ENCODE measurements at places on chromosomes 12 and 14. TPM values are rescaled to one million over a fixed set of nuclear protein-coding genes. Genes with fewer than 3 reads are reported as not detected.

GRCh38 chr12:59936534-59936933 is 340.7 kb downstream of the SLC16A7 start:
- no peak for DNase-seq

DNA sequence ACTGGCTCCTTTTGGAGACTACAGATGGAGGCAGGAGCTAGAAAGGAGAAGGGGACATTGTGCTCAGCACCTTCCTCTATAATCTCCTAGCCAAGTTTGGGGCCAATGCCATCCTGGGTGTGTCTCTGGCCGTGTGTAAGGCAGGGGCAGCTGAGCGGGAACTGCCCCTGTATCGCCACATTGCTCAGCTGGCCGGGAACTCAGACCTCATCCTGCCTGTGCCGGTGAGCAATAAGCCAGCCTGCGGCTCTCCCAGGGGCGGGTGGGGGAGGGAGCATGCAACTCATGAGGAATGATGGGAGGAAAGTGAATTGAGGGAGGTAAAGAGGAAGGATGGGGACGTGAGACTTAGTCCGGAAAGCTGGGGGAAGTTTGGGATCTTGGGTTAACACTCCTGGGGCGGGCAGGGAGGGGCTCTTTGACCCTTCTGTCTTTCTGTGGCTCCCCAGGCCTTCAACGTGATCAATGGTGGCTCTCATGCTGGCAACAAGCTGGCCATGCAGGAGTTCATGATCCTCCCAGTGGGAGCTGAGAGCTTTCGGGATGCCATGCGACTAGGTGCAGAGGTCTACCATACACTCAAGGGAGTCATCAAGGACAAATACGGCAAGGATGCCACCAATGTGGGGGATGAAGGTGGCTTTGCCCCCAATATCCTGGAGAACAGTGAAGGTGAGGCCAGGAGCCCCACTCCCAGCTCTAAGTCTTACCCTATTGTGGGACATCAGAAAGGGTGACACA is 3.3 kb downstream of the ENO2 start:
- DNase-seq = no peak

RNU4-1 gene
- 2,156 TPM for total RNA-seq

LRRC10 gene
- not detected for total RNA-seq

- no peak for DNase-seq
Measured at GRCh38 chr12:88951860-88952561, 371.7 kb upstream of the KITLG start.

BCL2L14 gene
- 13.0 TPM for total RNA-seq

GPN3 gene
- 21.6 TPM for total RNA-seq

DNA sequence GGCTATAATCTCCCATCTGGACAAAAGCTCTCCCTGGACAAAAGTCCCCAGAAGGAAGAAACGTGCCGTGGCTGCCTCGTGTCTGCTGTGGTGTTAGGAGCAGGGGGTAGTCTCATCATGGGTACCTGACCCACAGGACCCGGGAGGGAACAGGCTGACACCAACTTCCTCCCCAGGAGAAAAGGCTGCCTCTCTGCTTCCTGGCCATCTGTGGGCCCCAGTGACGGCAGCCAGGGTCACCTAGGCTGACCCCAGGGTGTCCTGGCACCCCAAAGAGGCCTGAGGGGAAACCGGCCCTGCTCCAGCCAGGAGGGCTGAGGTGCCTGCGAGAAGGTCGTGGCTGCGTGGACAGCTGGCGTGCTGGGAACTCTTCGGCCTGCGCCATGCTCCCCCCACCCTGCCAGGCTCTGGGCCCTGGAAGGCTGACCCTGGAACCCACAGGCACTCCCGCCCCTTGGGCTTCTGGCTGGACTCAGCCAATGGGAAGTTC is 133.9 kb downstream of the RFLNA start:
- no peak for DNase-seq

GRCh38 chr12:70430400-70430799 is 64.3 kb downstream of the KCNMB4 start:
- DNase-seq = no peak

GRCh38 chr12:52836042-52836466 is 1.9 kb upstream of the KRT79 start:
- peak; percentile 43 for DNase-seq

ARHGEF40 gene
- total RNA-seq = 0.18 TPM

DNA sequence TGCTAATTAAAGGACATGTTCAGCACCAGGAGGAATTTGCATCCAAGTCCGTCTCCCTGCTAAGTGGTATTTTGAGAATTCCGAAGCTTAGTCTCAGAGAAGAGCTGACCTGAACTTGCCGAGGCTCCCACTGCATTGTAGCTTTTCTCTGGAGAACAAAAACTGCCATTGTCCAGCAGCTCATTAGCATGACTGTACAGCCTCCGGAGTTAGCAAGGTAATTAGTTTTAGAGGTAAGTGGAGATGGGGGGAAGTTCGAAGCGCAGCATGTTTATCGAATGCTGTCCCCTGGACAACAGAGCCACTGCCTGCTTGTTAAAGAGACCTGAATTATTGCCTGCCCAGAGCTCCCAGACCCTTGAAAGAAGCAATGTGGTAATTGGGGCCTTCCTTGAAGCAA is 160.3 kb upstream of the PELI2 start:
- no peak for DNase-seq

GRCh38 chr14:89616852-89617341 is 199.9 kb upstream of the FOXN3 start:
- peak; percentile 61 for DNase-seq

DNA sequence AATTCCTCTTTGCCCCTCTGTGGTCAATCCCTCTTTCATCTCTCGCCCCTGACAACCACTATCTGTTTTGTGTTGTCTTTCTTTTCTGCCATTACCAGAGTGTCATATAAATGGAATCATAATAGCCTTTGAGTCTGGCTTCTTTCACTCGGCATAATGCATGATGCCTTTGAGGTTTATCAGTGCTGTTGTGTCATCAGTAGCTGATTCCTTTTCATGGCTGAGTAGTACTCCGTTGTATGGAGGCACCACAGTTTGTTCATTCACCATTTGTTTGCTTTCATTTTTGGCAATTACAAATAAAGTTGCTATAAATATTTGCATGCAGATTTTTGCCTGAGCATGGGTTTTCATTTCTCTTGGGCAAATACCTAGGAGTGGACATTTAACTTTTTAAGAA is 47.2 kb downstream of the WSCD2 start:
- DNase-seq = no peak

CIDEB gene
- total RNA-seq = 38.4 TPM

TAS2R20 gene
- total RNA-seq = 0.50 TPM

FAM222A gene
- total RNA-seq = 0.28 TPM

COX14 gene
- 55.3 TPM for total RNA-seq

GRCh38 chr14:64536488-64537245 is 3.9 kb upstream of the HSPA2 start:
- no peak for DNase-seq

DNA sequence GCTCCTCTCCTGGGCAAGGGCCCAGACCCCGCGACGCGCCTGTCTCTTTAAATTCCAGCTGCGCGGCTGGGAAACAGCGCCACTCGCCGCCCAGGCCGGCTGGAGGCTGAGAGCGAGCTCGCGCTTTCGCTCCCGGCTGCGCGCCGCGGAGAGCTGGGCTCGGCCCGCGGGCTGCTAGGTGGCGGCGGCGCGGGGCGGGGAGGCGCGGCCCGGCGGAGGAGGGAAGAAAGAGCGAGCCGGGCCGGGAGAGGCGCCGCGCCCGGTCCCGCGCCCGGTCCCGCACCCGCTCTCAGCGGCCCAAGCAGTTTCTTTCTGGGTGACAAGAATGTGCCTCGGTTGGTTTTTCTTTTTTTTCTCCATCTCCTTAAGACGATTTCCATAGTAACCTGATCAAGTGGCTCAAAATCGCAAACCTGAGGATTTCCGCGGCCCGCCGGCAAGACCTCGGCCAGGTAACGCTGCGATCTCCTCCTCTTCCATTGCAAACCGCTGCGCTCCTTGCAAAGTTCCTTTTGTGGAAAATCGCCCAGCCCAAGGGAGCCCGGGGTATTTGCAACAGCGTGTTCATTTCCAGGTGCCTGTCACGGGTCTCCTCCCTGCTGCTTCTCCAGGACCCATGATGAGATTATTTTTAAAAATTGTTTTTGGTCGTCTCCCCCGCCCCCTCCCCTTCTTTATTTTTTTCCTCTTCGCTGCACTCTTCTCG is 259.5 kb upstream of the E2F7 start:
- DNase-seq = peak; percentile 37

- DNase-seq = no peak
Measured at GRCh38 chr12:124082012-124082411, 109.0 kb downstream of the ZNF664 start.

- DNase-seq = no peak
Measured at GRCh38 chr12:43786899-43787693, 19.0 kb downstream of the TWF1 start.

DNA sequence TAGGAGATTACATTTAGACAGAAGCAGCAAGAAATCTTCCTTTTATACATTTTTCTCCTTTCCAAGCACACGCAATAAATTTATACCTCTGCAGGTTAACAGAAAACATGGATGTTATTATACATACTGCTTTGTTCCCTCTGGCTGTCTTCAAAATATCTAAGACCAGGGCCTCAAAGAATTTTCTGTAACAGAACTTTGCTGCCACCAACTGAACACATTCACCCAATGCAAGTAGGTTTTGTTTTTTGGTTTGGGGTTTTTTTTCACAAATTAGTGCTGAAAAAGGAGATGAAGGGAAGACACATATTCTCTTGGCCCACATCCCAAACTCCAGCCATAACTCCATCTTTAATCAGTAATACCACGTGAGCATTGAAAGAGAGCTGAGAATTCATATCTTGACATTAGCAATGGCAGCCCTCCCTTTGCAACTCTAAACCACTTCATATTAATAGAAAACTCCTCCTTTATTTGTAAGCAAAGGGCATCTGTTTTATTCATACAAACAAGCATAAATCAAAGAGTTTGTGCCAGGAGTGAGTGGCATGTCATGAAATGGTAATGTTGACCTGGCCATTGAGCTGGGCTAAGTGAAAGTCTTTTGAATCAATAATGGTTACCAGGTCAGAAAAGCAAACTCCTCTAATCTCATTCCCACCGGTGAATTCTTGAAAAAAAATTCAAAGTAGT is 150.8 kb upstream of the FSCB start:
- DNase-seq = no peak

NOC4L gene
- total RNA-seq = 23.6 TPM

GRCh38 chr14:101980251-101980650 is 15.9 kb downstream of the DYNC1H1 start:
- no peak for DNase-seq

DNA sequence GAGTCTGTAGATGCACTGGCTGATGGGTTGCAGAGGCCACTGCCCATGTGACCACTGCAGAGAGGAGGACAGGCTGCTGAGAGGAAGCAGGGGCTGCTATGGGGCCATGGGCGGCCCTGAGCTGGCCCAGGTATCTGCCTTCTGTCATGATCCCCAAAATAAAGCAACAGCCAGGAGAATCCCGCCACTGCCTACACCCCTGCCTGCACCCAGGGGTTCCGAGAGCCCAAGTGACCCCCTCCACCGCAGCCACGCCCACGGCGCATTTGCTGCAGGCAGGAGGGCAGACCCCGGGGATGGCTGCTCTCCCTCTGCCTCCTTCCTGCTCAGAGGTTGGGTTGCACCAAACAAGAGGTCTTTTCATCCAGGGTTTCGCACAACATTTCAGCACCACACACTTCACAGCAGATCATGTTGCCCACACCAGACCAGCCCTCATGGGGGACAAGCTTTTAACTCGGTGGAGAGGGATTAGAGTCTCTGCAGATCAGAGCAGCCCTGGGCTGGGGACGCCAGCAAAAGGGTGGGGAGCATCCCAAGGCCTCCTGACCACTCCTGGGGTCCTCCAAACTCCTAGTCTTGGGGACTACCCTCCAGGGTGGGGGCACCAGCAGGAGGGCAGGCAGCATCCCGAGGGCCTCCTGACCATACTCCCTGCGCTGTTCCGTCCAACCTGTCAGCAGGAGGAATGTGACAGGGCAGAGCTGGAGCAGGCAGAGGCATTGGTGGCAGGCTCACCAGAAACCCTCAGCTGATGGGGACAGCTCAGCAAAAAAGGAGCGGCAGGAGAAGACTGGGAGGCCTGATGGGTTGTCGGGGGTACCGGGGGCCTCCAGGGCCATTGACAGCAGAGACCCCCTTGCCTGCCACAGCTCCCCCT is 14.1 kb downstream of the CCDC85C start:
- DNase-seq = no peak

DNA sequence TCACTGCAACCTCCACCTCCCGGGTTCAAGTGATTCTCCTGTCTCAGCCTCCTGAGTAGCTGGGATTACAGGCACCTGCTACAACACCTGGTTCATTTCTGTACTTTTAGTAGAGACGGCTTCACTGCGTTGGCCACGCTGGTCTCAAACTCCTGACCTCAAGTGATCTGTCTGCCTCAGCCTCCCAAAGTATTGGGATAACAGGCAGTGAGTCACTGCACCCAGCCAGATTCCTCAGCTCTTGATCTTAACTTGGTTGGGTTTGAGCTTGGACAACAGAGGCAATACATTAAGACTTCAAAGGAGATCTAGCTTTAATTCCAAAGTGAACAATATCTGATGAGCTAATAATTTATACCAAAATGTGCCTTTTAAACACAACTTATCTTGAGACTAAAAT is 5.6 kb downstream of the DAZAP2 start:
- DNase-seq = no peak

DNA sequence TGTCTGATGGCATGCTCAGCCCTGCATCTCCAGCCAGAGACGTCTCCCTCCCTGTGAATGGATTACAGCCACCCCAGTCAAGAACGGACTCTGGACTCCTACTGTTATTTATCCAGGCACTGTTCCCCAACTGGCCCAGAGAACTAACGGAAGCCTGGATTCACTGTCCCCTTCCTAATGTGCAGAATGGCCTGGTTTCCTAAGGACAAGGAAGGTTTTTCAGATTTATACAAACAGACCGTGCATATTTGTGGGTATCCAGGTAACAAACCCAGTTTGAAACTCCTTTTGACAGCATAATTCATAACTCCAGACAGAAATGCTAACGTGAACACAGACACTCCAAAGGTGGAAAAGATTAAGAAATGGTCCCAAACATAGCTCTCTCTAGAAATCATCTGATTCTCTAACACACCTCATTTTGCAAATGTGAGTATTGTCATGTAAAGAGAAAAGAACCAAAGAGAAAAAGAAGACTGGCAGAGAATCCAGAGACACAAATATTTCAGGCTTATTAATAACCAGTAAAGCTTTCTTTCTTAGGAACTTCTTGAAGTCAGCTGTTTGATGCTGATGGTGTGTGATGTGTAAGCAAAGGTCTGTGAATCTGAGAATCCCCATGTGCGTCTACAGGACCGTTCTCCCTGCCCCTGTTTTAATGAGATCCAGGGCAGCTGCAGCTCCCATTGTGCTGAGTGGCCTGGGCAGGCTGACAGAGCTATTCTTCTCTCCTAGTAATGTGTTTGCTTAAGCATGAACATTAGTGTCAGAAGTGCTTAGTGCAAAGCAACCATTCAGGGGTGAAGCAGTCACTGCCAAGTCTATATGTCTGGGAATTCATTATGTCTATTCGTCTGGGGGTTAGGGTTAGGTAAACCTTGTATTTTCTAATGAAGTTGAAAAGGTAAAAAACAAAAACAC is 86.8 kb upstream of the HIF1A start:
- DNase-seq = no peak

DNA sequence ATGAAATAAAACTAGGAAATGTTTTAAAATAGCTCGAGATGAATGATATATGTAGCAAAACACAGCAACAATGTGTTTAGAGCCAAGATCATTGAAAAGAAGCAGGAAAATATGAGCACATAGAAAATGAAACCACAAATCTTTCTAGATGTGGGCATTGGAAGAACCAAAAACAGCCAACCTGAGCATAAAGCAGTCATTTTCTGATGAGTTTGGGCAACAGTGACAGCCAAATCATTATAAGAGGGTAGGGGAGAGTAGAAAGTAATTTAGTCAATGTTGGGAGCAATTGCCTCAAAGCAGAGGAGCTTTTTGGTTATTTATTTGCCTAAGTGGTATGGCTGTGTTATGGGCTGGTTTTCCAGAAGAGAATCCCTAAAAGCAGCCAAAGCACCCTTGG is 8.8 kb upstream of the BICDL1 start:
- DNase-seq = no peak

CFAP54 gene
- total RNA-seq = 0.55 TPM

Measured in activated CD4-positive, alpha-beta memory T cell treated with anti-CD3 and anti-CD28 coated beads, Interleukin-2, amount 10 ng/mL, durations not matched to agents 7 days and 5 days (primary cell).